ENCODE measurements at places on chromosomes 6 and 20.

GRCh38 chr6:162857326-162857725 lies 129.6 kb downstream of the PACRG start:
- no peak for DNase-seq

GRCh38 chr6:169230322-169230665 lies 23.4 kb downstream of the THBS2 start:
- no peak for DNase-seq

GRCh38 chr20:24465730-24466129 lies 3.7 kb upstream of the SYNDIG1 start:
- DNase-seq, result no peak

- DNase-seq, result no peak
Observed at GRCh38 chr20:60021104-60021503, 62.9 kb downstream of the CDH26 start.

DNA sequence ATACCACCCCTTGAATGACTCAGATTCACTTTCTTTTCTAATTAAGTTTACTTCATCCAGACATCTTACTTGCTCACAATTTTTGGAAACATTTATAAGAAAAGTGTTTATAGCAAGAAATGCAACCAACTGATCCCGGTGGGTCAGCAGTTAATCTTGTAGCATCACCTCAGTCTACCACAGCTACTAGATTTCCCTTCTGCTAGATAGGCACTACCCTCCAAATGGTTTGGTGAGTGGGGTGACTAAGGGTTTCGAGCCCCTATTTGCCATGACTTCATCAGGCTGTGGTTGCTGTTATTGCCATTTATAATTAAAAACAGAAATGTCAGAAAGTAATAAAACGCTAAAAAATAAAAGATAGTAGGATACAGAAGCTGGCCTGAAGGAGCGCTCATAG lies 930.1 kb upstream of the GJE1 start:
- DNase-seq, result no peak

DNA sequence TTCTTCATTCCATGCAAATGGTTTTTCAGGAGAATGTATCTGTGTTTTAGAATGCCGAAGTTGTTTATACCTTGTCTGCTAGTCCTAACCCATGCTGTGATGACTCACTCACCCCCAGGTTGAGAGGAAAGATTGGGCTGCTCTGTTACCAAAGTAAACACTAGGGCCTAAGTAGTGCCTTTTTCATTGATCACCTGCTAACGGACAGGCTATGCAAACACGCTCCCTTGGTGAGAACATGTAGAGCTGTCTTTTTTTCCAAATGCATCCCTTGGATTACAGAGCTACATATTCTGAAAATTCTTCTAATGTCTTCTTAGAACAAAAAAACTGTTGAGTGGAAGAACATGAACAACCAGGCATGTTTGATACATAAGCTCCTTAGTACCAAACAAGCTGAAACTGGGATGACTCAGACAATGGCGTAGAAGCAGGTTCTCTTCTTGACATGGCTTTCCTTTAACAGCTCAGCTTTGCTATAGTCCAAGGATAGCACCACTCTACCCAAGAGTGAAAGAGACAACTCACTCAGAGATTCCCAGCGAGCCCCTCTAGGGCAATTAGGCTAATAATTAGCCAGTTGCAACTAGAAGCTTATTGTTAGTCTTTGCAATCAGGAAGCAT lies 20.5 kb downstream of the PERP start:
- DNase-seq, result no peak

GRCh38 chr6:166705069-166705468 lies 78.0 kb upstream of the RPS6KA2 start:
- no peak for DNase-seq

GRCh38 chr20:8423482-8423881 lies 291.4 kb downstream of the PLCB1 start:
- no peak for DNase-seq

Measured in GM12864 (cell line).